ENCODE measurements at places on chromosomes 4 and X. TPM values are rescaled to one million over a fixed set of nuclear protein-coding genes. Genes with fewer than 3 reads are reported as not detected.

HUWE1 gene
- total RNA-seq, result 274 TPM

NOX1 gene
- total RNA-seq, result not detected

SPANXN3 gene
- total RNA-seq, result not detected

RTL3 gene
- total RNA-seq, result not detected

- H3K27ac ChIP-seq, result no peak overlapping the region
- H3K27me3 ChIP-seq, result peaks cover 17% of the 10 kb centered on the region
Observed at GRCh38 chr4:4930677-4931076, 71.2 kb downstream of the MSX1 start.

GRCh38 chr4:103019308-103020124, at the start of gene SLC9B1:
TSS of gene SLC9B1 (minus strand) at chr4:103019705. CDS start at chr4:102991711, 27,994 bp downstream.
- H3K4me3 ChIP-seq, result peak within 1 kb of the TSS; percentile 72
- H3K4me1 ChIP-seq, result no peaks in the 10 kb centered on the region
- H3K36me3 ChIP-seq, result peaks cover 11% of the 10 kb centered on the region
- no peaks in the 10 kb centered on the region for H3K27me3 ChIP-seq

DNA sequence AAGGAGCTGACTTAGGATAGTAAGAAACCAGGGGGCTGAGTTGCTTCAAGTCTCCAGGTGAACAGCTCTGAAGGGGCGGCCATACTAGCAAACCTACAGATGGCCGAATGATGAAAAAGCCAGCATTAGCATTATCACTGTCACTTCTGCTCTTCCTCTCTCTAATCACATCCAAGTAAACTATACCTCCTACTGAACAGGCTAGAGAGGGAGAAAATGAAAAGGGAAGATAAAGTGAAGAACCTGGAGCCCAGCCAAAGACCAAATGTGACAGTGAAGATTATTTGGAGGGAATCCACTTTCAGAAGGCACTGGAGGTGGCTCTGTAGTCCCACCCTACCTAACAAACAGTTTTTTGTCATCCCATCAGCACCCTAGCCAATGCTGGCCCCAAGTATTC, 50.4 kb upstream of the PRPS1 start:
- no peak overlapping the region for H3K27ac ChIP-seq
- H3K4me1 ChIP-seq, result peaks cover 12% of the 10 kb centered on the region

- peaks cover 11% of the 10 kb centered on the region for H3K4me1 ChIP-seq
- no peak overlapping the region for H3K27ac ChIP-seq
- peak; percentile 83 for DNase-seq
- H3K36me3 ChIP-seq, result no peaks in the 10 kb centered on the region
- no peaks in the 10 kb centered on the region for H3K27me3 ChIP-seq
- no peak overlapping the region for H3K4me3 ChIP-seq
Observed at GRCh38 chr4:27861381-27861787, 1000.7 kb downstream of the STIM2 start.

DNA sequence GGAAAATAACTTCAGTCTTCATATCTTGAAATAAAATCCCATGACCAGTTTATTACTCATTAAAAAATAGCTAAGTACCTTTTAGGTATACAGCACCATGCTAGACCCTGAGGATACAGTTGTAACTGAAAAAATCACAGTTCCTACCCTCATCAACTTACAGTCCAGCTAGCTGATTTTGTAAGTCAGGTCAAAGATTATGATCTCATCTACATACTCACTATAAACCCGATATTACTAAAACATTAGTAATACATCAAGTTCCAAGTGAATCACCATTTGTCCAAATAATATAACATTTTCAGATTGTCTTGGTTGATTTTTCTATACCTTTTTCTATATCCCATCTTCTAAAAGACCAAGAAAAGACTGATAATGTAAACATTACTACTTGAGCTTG, 333.9 kb downstream of the INPP4B start:
- H3K36me3 ChIP-seq, result no peaks in the 10 kb centered on the region
- no peak for DNase-seq
- no peak overlapping the region for H3K4me3 ChIP-seq
- H3K27me3 ChIP-seq, result no peaks in the 10 kb centered on the region
- no peak overlapping the region for H3K27ac ChIP-seq

DNA sequence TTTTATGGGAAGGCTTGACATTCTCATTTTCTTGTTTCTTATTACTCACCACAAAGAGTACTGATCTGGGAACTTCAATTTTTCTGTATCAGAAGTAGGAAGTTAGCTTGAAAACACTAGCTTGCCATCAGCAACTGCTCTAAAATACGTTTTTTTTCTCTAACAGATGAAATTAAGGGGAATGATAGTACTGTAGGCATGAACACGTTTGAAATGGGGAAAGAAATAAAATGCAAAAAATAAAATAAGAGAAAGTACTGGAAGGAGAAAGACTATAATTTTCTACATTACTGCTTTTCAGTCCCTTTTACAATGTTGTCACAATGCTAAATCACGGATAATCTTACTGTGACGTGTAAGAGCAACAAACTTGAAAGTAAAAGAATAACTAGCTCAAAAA, 1.5 kb downstream of the RADX start:
- H3K4me3 ChIP-seq, result no peak overlapping the region
- H3K27ac ChIP-seq, result no peak overlapping the region
- peaks cover 71% of the 10 kb centered on the region for H3K27me3 ChIP-seq

DNA sequence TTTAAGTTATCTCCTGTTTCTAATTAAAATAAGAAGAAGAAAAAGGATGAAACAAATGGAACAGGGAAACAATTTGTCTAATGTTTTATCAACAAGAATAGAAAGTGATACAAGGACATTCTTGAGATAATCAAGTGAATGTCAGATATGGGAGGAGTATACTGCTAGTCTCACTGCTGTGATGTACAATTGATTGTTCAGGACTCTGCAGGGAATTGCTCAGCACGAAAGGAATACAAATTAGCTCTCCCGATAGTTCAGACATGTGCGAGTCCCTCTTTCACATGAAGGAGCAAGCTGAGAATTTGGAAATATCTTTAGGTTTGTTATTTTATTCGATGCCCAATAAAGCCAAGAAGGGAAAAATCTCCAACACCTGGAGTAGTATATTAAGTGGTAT, 57.3 kb upstream of the FSTL5 start:
- no peaks in the 10 kb centered on the region for H3K27me3 ChIP-seq
- no peaks in the 10 kb centered on the region for H3K36me3 ChIP-seq
- no peak overlapping the region for H3K4me3 ChIP-seq

DNA sequence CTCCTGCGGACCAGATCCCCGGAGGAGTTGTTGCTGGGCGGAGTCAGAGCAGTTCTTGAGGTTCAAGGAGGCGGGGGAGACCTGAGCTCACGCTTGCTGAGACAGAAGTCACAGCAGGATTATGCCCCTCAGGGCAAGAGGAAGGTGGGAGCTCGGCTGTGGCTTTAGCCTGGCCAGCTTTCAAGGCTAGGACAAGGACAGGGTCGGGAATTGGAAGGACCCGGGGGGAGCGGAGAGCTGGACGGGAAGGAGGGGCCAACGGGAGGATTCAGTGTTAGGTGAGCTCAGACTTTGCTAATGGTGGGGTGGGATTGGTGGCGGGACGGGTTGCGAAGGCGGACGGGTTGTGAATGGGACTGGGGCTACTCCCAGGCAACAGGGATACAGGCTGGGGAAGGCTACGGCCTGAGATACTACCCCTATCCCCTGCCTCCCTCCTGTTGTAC, at the start of gene RIBC1:
TSS of gene RIBC1 (plus strand) at position 13 of the 446 bp plus-strand sequence. CDS start 3,404 bp downstream, outside the sequence.
- DNase-seq, result no peak
- H3K4me3 ChIP-seq, result peak within 1 kb of the TSS; percentile 76
- peaks cover 3% of the 10 kb centered on the region for H3K27me3 ChIP-seq
- H3K36me3 ChIP-seq, result no peaks in the 10 kb centered on the region
- peaks cover 18% of the 10 kb centered on the region for H3K4me1 ChIP-seq
- peak within 1 kb of the TSS; percentile 94 for H3K27ac ChIP-seq

GRCh38 chr4:159767406-159767805, 664.5 kb downstream of the RAPGEF2 start:
- H3K27ac ChIP-seq, result no peak overlapping the region
- no peak for DNase-seq
- H3K27me3 ChIP-seq, result no peaks in the 10 kb centered on the region
- H3K4me3 ChIP-seq, result no peak overlapping the region
- H3K4me1 ChIP-seq, result peaks cover 11% of the 10 kb centered on the region
